ENCODE measurements at places on chromosomes 1 and 21.
A peak's percentile ranks its signal among the peaks of the same experiment; 100 is the strongest.

DNA sequence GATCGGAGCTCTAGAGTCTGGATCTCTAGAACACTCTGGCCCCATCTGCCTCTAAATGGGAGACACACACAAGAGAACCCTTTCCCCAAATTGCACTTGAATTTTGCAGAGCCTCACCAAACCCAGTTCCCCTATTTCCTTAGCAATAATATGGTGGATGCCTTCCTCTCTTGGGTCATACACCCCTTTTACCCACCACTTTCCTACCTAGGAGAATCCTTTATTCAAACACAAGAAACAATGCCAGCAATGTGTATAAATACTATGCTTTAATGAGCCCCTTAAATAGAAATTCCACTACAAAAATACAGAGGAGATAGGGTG is 760 bp upstream of the SF3B4 start:
- DNase-seq = no peak

DNA sequence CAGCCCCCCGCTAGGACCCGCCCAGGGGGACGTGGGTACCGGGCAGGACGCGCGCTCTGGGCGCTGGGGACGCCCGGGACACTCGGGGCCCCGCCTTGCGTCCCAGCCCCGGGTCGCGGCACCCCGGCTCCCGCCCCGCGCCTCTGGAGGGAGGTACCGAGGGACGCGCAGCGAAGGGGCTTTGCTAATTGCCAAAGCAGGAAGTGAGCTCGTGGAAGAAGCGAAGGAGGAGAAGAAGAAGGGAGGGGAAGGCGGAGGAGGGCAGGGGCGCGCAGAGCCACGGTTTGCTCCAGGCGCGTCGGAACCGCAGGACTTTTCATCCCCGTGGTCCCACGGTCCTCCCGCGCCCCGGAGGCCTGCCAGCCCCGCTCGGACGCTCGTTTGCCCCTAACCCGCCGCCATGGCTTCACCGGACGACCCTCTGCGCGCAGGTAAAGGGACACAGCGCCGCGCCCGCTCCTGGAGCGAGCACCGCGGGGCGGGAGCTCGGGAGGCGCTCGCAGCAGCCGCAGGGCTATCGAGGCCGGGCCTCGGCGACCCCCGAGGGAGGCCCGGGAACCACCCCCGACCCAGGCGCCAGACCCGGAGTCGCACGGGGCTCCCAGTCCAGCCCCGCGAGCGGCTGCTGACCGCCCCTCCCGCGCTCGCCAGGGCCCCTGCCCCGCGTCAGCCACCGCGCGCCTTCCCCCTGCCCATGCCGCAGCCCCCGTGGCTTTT is 1.3 kb downstream of the EDARADD start:
- peak; percentile 6 for DNase-seq

- no peak for DNase-seq
Measured at GRCh38 chr1:1435911-1436629, 580 bp downstream of the VWA1 start.

- peak; percentile 37 for DNase-seq
Measured at GRCh38 chr1:183877053-183877720, 72.3 kb downstream of the RGL1 start.

GRCh38 chr1:23930861-23931490 is 17.8 kb upstream of the CNR2 start:
- DNase-seq = peak; percentile 88

DNA sequence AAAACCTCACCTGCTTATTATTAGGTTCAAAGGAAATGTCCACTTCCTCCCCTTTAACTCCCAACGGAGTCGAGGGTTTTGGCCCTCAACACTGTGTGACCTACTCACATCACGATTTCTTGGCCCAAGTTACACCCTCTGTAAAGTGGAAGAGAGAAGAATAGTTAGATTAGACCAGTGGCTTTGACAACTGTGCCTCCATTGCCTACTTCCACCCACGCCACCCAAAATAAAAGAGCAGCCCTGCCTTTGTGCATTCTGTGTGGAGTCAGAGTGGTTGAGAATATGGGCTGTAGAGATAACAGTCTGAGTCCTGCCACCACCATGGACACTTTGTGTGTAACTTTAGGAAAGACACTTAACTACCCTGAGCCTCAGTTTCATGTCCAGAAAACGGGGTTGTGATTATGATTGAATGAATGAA is 4.1 kb upstream of the HDGF start:
- no peak for DNase-seq

GRCh38 chr1:17979815-17980214 is 127.8 kb upstream of the IGSF21 start:
- DNase-seq = no peak

GRCh38 chr1:235952950-235953615 is 86.4 kb upstream of the LYST start:
- no peak for DNase-seq

DNA sequence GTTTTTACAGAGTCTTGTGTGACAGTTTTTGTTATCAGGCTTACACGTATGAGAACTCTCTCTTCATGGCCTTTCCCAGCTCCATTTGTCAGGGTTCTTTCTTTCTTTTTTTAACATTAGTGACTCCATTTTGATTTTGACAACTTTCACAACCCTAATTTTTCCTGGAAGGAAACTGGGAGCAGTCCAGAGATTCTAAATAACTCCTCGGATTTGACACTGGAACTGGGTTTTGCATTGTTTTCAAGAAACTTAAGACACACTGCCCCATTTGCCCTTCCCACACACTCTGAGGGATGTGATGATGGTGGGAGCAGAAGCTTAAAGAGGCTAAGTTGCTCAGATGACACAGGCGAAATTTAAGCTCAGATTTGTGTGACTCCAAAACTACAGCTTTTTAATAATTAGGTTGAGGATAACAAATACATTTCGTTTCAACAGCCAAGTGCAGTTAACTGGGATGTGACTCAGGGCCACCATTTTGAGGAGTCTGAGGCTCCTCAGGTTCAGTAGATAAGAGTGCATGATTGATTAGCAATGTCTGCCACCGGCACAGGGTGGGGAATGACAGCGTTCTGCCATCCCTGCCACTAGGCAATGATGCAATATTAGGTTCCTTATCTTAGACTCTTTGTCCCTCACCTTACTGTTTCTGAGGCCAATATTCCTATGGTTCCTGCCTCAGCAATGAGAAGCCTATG is 95.1 kb upstream of the ATP1A1 start:
- DNase-seq = no peak

GRCh38 chr1:34108269-34108668 is 56.8 kb downstream of the CSMD2 start:
- no peak for DNase-seq

DNA sequence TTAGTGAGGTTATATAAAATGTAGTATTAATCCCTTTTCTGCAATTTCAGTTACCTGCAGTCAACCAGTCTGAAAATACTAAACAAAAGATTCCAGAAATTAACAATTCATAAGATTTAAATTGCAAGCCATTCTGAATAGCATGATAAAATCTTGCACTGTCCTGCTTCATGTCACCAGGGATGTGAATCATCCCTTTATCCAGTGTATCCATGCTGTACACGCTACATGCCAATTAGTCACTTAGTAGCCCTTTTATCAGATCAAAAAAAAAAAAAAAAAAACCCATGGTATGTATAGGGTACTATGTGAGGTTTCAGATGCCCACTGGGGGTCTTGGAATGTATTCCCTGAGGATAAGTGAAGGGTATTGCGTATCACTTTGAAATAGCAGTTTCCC is 191.3 kb upstream of the HP1BP3 start:
- DNase-seq = no peak

- no peak for DNase-seq
Measured at GRCh38 chr1:117634631-117635030, 28.8 kb downstream of the TENT5C start.

- DNase-seq = peak; percentile 2
Measured at GRCh38 chr1:117930484-117930883, 945 bp downstream of the WDR3 start.

DNA sequence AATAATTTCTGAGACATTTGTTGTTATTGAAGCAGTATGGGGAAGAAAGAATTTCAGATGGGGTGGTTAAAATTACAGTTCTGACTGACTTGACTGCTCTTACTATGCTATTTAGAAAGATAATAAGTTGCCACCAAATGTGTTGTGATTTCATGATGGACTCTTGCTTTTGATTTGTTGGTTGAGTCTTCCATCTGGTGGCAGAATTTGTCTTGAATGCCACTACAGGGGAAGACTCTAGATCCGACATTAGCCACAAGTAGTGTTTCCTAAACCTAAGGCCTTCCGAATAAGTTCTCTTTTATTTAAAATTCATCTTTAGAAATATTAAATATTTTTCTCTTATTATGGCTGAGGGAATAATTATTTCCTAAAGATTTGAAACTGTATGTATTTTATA is 190.9 kb upstream of the ADGRL4 start:
- DNase-seq = peak; percentile 44

DNA sequence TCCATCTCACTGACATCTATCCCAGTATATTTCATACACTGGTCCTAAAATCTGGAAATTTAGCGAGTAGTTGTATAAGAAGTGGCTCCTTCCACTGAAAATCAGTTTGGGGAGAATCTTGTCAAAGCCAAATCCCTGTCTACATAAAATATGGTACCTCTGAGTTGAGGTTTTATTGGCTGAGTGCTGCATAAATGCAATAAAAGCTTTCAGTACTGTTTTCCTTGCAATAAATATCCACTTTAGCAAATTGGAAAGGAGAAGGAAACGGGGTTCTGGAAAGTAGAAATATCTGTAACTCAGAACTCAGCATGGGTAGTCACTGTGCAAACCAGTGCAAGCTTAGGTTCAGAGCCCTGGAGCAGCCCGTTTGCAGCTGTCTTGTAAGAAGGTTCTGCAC is 580.2 kb downstream of the SMYD3 start:
- DNase-seq = no peak

DNA sequence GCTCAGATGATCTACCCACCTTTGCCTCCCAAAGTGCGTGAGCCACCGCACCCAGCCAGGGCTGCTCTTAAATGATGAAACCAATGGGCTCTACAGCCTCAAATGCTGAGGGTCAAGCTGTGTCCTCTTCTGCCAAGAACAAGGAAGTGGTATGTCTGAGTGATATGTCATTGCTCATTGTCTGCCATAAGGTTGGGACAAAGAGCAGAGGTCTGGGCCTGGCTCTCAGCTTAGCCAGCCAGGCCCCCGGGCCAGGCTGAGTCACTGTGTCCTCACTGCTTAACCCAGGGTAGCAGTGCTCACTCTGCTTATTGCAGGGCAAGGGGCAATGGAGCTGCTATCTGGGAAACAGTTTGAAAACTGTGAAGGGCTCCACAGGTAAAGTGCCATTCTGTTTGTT is 8.3 kb upstream of the ETS2 start:
- DNase-seq = no peak

GRCh38 chr21:38837806-38838461 is 32.2 kb downstream of the ETS2 start:
- no peak for DNase-seq

- no peak for DNase-seq
Measured at GRCh38 chr1:86906419-86906818, 7.5 kb downstream of the SELENOF start.

DNA sequence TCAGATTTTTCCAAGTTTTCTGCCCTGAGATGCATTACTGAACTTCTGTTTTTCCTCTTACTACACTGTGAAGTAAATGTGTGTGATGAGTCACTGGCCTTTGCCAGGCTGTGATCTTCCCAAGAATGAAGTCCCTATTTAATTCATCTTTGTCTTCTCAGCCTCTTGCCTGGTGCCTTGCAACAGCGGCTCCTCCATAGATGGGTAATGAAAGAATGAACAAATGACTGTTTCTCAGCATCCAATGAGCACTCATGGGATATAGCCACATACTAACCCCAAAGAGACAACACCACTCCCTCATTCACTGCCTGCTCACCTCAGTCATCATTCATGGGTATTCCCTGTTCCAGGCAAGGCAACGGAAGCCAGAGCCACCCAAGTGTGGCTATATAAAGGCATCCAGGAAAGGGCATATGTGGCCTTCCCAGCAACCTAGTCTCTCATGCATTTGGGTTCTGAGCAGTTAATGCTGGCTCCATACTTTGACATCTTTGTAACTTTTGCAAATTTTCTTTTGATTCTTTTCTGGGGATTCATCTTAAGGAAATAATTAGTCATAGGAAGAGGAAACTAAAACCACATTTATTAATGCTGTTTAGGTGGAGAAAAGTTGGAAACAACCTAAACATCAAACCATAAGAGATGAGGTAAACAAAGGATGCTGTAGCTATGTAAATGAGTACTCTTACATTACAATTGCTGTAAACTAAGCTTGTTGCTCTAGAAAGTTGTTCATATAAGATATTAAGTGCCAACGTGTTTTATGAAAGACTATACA is 71.9 kb downstream of the HIVEP3 start:
- DNase-seq = no peak

- DNase-seq = no peak
Measured at GRCh38 chr1:84506729-84507453, 510 bp upstream of the GNG5 start.

- DNase-seq = no peak
Measured at GRCh38 chr1:244030481-244031040, 20.5 kb upstream of the ZBTB18 start.

DNA sequence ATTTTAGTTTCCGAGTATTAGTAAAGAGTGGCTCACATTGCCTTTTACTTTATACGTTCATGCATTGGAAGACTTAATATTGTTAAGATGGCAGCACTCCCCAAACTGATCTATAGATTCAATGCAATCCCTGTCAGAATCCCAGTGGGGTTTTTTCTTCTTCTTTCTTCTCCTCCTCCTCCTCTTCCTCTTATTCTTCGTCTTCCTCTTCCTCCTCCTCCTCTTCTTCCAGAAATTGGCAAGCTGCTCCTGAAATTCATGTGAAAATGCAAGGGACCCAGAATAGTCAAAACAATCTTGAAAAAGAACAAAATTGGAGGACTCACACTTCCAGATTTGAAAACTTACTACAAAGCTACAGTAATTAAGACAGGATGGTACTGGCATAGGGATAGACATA is 23.2 kb upstream of the MACF1 start:
- no peak for DNase-seq

DNA sequence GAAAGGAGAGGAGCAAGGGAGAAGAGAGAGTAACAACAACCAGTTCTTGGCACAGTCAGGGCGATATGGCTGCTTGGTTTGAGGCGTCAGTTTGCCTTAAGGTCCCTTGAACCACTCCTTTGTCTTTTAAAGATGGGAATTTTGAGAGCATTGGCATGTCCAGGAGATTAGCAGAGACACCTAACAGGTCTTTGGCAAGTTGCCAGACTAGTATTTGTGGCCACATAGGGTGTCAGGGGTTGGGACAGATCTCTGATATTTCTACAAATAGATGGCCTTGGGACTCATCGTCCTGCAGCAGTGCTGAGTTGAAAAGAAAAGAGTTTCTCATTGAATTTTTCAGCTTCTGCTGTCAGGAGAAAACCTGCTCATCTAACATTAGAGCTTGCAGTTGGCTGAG is 55.3 kb upstream of the KCND3 start:
- no peak for DNase-seq

DNA sequence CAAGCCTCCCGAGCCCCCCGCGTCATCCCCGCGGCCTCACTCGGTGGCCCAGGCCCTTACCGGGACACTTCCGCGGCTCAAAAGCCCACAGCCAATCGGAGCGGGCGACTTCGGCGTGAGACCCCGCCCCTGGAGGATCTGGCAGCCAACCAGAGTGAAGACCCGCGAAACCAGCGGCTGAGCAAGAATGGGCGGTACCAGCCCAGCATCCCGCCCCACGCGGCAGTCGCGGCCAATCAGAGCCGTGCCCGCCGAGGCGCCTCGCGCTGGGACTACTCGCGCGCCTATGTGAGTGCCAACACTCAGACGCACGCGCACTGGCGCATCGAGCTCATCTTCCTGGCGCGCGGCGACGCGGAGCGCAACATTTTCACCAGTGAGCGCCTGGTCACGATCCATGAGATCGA is 22.5 kb downstream of the DISP3 start:
- no peak for DNase-seq

- no peak for DNase-seq
Measured at GRCh38 chr1:227303662-227304061, 14.6 kb downstream of the CDC42BPA start.

GRCh38 chr1:119697598-119697997 is 14.1 kb upstream of the PHGDH start:
- no peak for DNase-seq

- peak; percentile 85 for DNase-seq
Measured at GRCh38 chr1:43348809-43349593, 9.8 kb upstream of the CDC20 start.
